AML-193 (cell line): ENCODE measurements at places on chromosomes 6 and 20.

DNA sequence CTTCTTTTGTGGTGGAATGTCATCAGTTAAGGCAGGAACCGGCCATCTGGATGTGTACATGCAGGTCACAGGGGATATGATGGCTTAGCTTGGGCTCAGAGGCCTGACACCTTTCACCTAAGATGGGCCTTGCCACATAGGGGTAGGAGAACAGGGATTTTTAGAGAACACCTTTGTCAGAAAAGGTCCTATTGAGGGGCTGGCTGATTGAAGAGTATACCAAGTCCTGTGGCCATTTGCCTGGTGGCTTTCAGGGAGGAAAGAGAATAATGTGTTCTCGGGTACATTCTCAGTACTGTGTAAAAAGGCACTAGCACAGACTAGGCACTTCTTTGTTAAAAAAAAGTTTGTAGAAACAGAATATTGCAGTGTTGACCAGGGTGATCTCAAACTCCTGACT lies 26.4 kb downstream of the GMPR start:
- DNase-seq = no peak

GRCh38 chr6:147246853-147247635 lies 42.8 kb downstream of the STXBP5 start:
- DNase-seq = no peak

DNA sequence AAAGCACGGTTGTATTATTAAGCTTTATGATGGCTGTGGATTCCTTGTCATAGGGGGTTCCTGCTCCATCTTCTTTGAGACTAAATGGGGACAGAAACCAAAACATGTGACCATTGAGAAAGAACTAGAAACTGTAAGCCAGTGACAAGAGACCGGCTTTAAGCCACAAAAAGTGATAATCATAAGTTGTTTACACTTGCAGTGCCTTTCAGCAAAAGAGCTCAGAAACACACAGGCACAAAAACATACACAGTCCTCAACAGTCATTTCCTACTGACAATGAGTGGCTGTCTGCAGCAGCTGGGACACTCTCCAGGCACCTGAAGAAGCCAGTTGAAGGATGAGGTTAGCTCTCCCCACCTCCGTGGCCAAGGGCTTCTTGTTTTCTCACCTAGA lies 20.0 kb upstream of the UBE2J1 start:
- DNase-seq = no peak

- DNase-seq = no peak
These were observed 22.7 kb upstream of the SCRT2 start for GRCh38 chr20:698276-698675.

- no peak for DNase-seq
These were observed 3.2 kb upstream of the CTCFL start for GRCh38 chr20:57528148-57528547.

DNA sequence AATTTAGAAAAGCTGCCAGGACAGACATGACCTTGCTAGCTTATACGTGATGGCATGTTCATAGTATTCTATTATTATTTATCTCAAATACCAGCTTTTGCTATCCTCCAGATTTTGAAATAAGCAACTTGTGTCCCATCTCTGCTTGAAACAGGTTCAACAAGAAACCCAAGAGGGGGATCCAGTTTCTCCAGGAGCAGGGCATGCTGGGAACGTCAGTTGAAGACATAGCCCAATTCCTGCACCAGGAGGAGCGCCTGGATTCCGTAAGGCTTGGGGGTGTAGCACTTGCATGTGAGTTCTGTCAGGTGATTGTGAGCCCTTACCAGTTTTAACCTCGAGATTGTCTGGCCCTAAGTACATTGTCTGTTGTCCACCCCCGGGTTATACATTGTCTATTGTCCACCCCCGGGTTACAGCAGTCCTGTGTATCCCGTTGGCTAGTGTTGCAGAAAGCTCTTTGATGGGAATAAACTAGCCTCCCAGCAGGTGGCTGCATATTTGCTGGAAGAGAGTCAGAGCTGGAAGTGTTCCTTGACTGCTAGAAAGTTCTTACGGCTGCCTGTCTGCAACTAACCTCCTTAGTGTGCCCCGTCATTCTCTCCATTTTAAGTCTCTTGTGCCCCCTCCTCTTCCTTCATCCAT lies 61.4 kb upstream of the CSE1L start:
- no peak for DNase-seq
